ENCODE measurements at places on chromosomes 2 and 18.

DNA sequence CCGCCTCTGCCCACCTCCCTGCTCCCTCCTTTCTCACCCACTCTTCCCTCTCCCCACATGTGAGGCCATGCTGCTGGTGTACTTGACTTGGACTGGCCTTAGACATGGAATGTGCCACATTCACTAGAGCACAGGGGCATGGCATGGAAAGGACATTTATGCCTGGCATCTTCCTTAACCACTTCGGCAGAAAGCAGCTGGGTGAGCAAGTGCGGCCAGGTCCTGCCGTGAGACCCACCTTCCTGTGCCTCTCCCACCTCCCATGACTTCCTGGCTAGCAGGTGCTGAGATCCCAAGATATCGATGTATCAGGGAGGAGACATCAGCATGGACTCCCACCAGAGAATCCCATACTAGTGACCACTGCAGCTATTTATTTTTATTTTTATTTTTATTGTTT is 13.0 kb downstream of the GPR55 start:
- no peak for DNase-seq

- no peak for DNase-seq
Measured at GRCh38 chr2:173997753-173998152, 32.6 kb upstream of the SP3 start.

DNA sequence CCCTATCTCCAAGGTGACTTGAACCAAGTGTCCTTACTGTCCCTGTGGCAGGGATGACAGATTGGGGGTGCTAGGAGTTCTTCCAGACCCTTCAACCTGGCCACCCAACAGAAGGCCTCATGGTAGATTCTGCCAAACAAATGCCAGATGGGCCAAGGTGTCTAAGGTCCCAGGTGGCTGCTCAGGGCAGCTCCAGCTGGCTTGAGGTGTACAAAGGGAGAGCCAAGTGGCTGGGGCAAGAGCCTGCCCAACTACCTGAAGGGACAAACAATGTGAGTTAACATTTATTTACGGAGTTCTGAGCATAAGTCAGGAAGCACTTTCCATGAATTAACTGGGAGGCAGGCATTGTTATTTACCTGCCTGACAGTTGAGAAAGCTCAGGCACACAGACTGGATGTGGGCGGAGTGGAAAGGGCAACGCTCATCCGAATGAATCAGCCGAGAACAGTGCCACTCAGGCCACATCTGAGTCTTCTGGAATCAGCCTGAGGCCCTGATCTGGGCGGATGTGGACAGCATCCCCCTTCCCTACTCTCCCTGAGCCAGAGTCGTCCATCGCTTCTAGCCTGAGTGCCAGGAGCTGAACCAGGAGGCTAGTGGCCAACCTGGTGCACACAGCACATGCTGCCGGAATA is 4.4 kb upstream of the KCNIP3 start:
- no peak for DNase-seq

GRCh38 chr18:66066191-66066590 is 315.4 kb downstream of the CDH7 start:
- DNase-seq = no peak
